CD4-positive, CD25-positive, alpha-beta regulatory T cell (primary cell): ENCODE measurements at places on chromosomes 13 and 19.

DNA sequence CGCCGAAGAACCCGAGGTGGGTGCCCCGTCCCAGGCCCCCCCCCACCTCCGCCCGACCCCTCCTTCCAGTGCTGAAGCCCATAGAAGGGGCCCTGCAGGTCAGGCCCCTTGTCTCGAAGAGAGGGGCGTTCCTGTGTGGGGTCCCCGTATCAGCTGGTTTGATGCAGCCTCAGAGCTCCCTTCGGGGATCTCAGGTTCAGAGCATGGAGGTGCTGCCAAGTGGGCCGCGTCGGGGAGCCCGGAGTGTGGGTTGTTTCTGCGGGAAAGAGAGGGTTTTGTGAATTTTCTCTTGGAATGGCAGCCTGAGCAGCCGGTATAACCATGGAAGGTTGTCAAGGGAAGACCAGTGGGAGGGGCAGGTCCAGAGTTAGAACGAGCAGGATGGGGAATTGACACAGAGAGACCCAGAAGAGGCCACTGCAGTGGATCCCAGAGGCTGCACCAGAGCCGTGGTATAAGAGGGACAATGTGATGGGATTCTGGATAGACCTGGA lies 384 bp downstream of the TRAPPC2B start:
- DNase-seq: no peak

DNA sequence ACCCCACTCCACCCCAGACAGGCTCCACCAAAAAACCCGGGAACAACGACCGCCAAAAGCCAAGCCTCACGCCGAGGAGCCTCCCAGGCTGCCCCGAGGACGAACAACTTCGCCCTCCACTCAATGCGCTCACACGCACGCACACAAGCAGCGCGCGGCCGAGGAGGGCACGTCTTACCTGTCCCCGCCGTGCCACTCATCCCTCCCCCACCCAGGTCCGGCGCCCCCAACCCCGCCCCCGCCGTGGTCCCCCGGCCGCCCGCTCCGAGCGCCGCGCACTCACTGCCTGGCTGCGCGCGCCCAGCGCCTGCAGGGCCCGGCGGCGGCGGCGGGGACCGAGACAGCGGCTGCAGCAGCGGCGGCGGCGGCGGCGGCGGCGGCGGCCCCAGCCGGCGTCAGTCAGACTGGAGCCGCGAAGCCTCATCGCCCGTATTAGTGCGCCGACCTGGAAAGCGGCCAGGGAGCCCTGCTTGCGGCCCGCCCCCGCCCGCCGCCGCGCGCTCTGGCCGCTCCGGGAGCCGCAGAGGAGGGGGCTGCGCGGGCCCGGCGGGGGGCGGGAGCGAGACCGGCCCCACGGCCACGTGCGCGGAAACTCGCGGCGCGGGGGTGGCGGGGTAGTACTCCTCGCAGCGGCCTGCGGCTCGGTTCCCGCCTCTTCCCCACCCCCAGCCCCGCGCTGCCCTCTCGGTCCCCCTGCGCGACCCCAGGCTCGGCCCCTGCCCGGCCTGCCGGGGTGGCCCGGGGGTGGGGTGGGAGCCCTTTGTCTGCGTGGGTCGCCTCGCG lies at the start of gene SMAD9:
SMAD9 (minus strand) TSS at position 406 of the 783 bp plus-strand sequence. CDS start 40,549 bp downstream, outside the sequence.
- DNase-seq: peak; percentile 3

GRCh38 chr13:21938168-21938567 lies 267.3 kb downstream of the FGF9 start:
- DNase-seq: no peak

- no peak for DNase-seq
These were observed 1551.9 kb downstream of the EFNB2 start for GRCh38 chr13:104983601-104984000.

GRCh38 chr13:62057286-62057685 lies 641.6 kb upstream of the PCDH20 start:
- no peak for DNase-seq

DNA sequence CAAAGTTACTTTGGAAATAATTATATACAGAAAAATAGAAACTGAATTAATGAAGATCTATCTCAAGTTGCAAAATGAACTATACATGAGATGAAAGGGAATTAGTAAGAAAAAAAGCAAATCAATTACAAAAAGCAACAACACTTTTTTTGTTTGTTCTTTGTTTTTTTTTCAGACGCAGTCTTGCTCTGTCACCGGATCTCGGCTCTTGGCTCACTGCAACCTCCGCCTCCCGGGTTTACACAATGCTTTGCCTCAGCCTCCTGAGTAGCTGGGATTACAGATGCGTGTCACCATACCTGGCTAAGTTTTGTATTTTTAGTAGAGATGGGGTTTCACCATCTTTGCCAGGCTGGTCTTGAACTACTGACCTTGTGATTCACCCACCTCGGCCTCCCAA lies 2.2 kb downstream of the ZNF415 start:
- no peak for DNase-seq

- DNase-seq: no peak
These were observed 36.4 kb downstream of the NAXD start for GRCh38 chr13:110651726-110652230.
